Omental fat pad (tissue), 4 donors: ENCODE measurements at places on chromosomes 2 and 18.

- DNase-seq, result no peak
Observed at GRCh38 chr2:157891643-157892041, 15.5 kb upstream of the ACVR1 start.

DNA sequence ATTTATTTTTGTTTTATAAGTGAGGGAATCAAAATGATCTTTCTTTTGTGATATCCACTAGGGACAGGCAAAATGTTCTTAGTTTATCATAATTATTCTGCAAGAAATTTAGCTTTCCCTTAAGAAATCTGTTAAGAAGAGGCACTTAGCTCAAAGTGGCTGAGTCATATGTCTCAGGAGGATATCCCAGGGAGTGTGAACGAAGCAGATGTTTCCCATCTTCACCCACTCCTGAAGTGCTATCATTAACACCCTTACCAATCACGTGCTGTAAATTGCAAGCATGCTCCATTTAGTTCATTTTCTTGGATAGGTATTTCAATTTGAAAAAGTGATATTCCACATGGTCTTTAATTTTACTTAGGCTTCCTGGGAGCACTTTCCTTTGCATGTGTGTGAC, 774.3 kb upstream of the TMEFF2 start:
- no peak for DNase-seq

DNA sequence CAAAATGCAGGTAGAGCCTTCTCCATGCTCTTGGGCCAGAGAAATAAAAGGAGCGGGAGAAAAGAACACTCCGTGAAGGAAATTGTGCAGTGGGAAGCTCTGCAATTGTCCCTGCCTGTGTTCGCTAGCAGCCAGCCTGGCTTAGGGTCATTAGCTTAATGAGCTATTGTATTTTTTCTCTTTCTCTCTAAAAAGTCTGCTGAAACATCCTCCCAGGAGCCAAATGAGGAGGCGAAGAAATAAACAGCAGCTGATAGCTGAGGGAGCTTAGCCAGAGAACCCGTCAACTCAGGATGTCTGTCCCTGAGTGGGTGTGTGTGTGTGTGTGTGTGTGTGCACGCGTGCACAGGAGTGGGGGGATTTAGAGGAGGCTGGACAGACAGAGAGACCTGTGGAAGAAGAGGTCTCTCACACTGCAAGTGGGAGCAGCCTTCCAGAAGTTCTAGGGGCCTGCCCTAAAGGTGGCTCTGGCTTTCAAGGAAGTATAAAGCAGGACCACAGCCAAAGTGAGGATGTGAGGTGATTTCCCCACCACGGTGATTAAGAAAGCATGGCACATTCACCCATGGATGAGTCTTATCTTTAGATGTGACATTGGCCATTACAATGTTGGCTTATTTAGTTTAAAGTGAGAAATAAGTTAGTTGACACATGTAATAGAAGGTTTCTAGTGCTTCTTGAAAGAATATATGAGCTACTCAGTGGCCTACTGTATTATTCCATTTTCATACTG, 690.4 kb downstream of the RNF144A start:
- DNase-seq, result no peak

- no peak for DNase-seq
Observed at GRCh38 chr2:119013671-119014070, 71.7 kb downstream of the MARCO start.

GRCh38 chr2:68767031-68767961, 32.7 kb downstream of the ARHGAP25 start:
- DNase-seq, result no peak

DNA sequence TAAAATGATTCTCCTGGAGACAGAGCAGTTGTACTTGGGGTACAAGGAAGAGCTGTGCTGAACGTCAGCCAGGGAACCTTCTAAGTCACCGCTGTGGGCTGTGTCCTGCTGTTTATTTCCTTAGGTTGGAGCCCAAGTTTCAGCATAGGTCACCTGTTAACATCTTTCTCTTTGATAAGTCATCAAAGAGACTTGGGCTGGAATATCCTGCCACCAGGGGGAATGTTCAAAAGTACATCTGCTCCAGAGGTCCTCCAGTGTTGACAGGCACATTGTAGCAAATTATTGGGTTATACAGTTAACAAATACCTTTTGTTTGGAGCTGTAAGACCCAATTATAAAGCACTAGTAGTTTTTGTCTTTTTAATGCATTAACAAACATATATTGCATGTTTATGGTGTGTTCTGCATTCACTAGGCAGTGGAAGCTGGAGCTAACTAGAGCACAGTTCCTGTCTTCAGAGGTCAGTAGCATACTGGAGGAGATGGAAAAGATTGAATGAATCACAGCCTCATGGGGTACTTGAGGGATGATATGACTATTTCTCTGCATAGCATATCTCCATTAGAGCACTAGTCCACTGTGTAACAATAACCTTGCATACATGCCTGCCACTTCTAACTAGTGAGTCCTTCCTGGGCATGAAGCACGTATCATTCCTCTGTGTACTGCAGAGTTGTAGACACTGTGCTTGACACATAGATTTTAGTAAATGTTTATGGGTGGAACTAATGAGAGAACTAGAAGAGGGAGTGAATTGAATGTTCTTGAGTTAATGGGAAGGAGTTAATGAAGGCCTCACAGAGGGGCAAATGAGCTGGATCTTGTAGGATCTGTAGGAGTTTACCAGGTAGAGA, 182.1 kb downstream of the AGAP1 start:
- DNase-seq, result no peak

DNA sequence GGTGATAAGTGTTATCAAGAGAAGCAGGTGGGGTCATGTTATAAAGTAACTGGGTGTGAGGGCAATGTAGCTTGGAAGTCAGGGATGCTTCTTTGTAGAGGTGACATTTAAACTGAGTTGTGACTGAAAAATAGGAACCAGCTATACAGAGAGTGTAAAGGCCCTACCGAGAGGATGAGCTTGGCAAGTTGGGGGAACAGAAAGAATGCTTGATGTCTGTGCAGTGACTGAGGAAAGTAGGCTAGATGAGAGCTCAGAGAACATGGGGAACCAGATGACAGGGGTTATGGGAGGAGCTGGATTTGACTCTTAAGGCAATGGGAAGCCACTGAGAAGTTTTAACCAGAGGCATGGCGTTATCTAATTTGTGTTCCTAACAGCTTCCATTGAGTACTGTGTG, 115.3 kb downstream of the DOCK10 start:
- DNase-seq, result no peak

DNA sequence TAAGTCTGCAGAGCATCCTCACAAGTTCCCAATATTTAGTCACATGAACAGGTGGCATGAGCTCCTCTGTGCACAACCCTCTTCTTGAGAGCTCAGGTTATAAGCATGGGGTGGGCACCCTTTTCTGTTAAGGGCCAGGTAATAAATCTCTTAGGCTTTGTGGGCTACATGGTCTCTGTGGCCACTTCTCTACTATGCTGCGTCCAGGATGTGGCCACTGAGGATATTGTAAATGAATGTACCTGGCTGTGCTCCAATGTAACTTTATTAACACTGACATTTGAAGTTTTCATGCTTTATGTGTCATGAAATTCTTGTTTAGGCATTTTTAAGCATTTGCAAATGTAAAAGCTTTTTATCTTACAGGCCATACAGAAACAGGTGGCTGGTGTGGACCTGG, 116.8 kb upstream of the ST6GAL2 start:
- no peak for DNase-seq

- DNase-seq, result no peak
Observed at GRCh38 chr2:218043701-218044109, 25.3 kb upstream of the RUFY4 start.

- DNase-seq, result no peak
Observed at GRCh38 chr2:181679544-181679979, 755 bp downstream of the NEUROD1 start.

GRCh38 chr2:56369316-56369715, 185.5 kb downstream of the CCDC85A start:
- DNase-seq, result no peak

- no peak for DNase-seq
Observed at GRCh38 chr18:63236921-63237846, 82.4 kb downstream of the BCL2 start.

GRCh38 chr2:8487461-8487932, 194.4 kb upstream of the ID2 start:
- no peak for DNase-seq

DNA sequence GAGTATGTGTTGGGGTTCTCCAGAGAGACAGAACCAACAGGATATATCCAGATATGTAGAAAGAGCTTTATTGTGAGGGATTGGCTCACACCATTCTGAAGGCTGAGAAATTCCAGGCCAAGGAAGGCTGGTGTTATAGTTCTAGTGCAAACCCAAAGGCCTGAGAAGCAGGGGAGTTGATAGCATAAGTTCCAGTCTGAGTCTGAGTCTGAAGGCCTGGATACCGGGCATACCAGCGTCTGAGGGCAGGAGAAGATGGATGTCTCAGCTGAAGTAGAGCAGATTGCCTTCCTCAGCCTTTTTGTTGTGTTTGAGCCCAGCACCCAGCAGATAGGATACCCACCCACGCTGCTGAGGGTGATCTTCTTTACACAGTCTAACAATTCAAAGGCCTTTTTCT, 211.7 kb upstream of the RASGRP3 start:
- DNase-seq, result no peak

GRCh38 chr2:220458051-220458450, 830.6 kb downstream of the SLC4A3 start:
- no peak for DNase-seq

- DNase-seq, result peak; percentile 60
Observed at GRCh38 chr18:36688020-36688965, 140.5 kb downstream of the TPGS2 start.

DNA sequence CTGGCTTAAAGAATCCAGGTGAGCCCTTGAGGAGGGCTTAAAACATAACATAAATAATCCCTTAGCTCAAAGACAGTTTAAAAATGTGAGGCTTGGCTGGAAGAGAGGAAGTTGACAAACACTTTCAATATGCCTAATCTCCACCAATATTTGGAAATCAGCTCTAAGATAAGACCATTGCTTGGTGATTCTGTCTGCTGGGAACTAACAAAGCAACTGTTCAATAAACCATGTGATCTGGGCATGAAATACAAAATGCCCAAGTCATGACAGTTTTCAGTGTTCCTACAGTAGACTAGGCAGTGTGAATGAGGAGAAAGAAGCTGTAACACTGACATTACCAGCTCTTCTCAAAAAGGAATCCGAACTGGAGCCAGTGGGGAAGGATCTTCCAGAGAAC, 10.7 kb downstream of the MFF start:
- no peak for DNase-seq

GRCh38 chr2:47640356-47640755, 142.6 kb upstream of the MSH6 start:
- no peak for DNase-seq

GRCh38 chr2:8248623-8248957, 433.3 kb upstream of the ID2 start:
- no peak for DNase-seq

- DNase-seq, result no peak
Observed at GRCh38 chr18:42230636-42231035, 275.6 kb downstream of the PIK3C3 start.

GRCh38 chr2:106758901-106759497, 127.0 kb downstream of the ST6GAL2 start:
- no peak for DNase-seq

GRCh38 chr2:134988994-134989605, 58.1 kb downstream of the MAP3K19 start:
- no peak for DNase-seq

GRCh38 chr2:157315901-157316300, 9.7 kb downstream of the ERMN start:
- DNase-seq, result no peak

DNA sequence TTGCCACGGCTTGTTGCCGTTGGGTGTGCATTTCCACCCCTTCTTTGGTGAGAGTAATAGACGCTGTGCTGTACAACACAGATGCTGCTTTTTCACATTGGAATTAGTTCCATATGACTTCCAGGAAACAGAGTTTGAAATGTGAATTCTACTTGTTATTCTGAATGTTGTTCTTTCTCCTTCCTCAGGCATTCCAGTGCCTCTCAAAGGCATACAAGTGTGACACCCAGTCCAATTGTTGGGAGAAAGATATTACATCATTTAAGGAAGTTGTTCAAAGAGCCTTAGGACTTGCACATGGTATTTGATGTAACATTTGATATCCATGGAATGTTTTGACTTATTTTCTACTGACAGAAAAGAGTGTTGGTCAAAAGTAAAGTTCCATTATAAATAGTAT, 134.4 kb upstream of the LTBP1 start:
- no peak for DNase-seq

GRCh38 chr2:186379052-186379451, 107.0 kb upstream of the ZC3H15 start:
- DNase-seq, result no peak

- DNase-seq, result no peak
Observed at GRCh38 chr2:85986121-85986520, 97.3 kb upstream of the ST3GAL5 start.

GRCh38 chr2:219551441-219552381, 7.9 kb downstream of the TMEM198 start:
- DNase-seq, result no peak

GRCh38 chr2:1836321-1836860, 92.1 kb upstream of the PXDN start:
- no peak for DNase-seq

DNA sequence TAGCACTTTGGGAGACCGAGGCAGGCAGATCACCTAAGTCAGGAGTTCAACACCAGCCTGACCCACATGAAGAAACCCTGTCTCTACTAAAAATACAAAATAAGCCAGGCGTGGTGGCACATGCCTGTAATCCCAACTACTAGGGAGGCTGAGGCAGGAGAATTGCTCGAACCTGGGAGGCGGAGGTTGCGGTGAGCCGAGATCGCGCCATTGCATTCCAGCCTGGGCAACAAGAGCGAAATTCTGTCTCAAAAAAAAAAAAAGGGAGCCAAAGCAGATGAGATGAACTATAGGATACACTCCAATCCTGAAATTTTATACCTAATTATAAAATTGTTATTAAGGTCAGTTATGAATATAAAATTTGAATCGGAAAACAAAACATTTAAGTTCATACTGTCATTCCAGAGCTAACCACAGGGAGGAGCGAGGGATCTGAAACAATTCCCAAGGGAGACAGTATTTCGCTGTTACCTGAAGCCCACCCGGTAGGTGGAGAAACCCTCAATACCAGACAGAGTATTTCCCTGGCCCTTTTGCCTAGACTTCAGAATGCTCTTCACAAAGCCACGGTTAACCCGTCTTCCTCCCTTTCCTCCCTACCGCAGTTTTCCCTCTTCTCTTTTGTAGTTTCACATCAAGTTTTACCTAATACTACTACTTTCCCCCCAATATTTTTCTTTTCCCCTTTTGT, 1.4 kb downstream of the PPM1G start:
- DNase-seq, result no peak
